NCI-H1417 (cell line): ENCODE measurements at places on chromosomes 12 and 14.

- peak; percentile 16 for DNase-seq
These were observed 238.5 kb downstream of the GPHN start for GRCh38 chr14:66746316-66747006.

DNA sequence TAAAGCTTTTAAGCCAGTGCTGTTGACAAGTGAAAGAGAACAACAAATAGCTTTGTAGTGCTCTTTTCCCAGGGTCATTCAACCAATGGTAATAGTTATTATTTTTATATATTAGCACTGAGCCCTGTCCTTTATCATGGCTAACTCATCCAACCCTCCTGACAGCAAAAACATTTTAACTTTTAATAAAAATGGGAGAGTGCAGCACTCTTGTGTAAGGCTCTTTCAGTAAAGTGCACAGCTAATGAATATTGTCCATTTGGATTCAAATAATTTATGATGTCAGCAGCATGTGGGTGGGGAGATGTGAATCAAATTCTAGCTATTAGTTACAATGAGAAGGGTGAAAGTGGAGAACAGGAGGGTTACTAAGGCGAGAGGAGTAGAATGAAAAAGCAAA lies 185.7 kb downstream of the SOX5 start:
- no peak for DNase-seq

GRCh38 chr14:33922125-33922524 lies 28.7 kb downstream of the EGLN3 start:
- DNase-seq, result no peak

- no peak for DNase-seq
These were observed 451.6 kb downstream of the TRHDE start for GRCh38 chr12:72723732-72724131.

DNA sequence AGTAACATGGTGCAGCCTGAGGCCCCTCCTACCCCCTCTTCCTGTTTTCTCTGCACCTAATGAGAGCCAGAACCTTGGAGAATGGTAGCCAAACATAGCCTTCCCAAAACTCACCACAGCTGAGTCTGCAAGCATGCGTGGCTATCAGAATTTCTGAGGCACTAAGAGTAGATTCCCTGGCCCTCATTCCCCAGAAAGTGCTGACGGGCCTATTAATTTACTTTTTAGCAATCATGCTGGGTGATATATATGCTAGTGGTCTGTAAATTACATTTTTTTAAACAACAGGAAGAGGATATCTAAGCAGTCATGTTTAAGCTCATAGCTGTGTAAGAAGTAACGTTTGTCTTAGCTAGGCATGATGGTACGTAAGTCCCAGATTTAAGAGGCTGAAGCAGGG lies 30.4 kb downstream of the KANSL2 start:
- DNase-seq, result no peak

GRCh38 chr12:99768758-99769157 lies 121.2 kb downstream of the GARIN6 start:
- DNase-seq, result no peak

GRCh38 chr12:79591988-79592387 lies 98.8 kb downstream of the PAWR start:
- no peak for DNase-seq

DNA sequence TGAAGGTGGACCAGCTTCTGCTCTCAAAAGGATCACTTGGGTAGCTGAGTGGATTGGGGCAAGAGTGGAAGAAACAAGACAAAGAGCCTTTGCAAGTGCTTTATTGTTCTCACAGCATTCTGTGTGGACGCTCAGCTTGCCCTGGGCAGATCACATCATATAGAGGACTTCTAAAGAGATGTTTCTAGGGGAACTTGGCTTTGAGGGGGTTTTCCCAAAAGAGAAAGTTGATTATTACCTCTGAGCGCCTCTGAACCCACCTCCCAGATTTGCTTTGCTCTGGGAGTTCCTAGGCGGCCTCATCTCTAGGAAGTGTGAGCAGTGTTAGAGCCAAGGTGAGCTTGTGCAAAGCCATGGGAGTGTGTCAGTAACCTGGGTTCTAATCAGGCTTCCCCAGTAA lies 81.7 kb downstream of the RIN3 start:
- no peak for DNase-seq

GRCh38 chr12:122982477-122982815 lies 2.0 kb downstream of the ARL6IP4 start:
- DNase-seq, result no peak

DNA sequence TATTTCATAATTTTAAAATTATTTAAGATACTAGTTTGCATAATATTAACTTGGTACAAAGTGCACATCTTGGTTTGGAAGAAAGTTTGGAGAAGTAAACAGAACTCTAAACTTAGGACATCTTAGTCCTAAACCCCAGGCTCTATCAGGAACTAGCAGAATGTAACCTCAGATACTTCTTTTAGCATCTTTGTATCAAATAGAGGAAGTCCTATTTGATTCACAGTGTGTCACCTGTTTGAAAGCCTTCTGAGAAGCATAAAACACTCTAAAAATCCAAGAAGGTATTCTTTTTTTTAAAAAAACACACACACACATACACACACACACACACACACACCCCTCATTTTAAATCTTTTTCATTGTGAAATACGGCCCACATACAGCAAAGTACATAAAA lies 12.0 kb upstream of the RNU6-7 start:
- DNase-seq, result no peak

DNA sequence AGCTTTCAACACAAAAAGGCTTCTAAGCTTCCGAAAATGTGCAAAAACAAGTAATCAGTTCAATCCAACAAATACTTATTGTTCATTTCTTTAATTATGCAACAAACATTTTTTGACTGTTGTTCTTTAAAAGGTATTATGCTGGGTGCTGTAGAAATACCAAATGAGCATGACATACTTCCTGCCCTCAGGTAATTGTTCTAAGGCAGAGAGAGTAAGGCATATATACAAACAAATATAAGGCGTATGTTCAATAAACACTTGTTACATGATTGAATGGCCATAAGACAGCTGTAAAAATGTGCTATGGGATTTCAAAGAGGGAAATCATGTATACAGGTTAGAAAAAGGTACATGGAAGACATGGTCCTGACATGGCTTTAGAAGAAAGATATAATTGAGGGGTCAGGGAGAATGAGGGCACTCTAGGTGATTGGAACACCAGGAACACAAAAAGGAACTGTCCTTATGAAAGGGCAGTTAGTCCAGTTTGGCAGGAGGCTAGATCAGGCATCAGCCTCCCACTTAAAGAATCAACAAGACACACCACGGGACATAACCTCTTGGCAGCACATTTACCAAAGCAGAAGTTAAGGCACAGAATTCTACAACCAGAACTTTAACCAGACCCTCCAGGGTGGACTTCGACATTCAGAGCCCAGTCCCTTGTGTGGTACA lies 135.8 kb upstream of the SCAF11 start:
- no peak for DNase-seq

DNA sequence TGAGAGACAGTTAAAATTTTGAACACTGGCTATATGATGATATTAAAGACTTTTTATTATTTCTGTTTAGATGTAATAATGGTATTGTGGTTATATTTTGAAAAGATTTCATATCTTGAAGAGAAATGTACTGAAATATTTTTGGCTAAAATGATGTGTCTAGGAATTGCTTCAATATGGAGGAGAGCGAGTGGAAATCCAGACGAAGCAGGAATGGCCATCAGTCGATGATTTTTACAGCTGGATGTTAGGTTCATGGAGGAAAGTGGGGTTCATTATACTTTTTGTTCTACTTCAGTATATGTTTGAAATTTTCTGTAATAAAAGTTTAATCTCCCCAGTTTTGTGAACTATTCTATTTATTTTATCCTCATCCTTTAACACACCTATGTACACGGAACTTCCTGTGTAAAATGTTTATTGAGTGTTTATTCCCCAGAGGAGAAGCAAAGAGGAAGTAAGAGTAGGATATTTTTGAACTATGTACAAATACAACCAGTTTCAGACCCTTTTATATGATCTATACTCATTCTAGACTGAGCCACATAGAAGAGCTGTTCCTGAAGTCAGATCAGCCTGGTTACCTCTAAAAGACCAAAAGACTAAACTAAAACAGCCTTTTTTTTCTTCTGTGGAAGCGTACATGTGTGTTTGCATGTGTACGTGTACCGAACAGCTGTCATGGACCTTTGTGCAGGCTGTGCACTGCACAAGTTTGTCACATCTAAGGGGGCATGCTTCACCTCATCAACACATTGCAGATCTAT lies 211.0 kb upstream of the NUDT4 start:
- DNase-seq, result no peak

- no peak for DNase-seq
These were observed 100.6 kb downstream of the DIO2 start for GRCh38 chr14:80110721-80111120.

DNA sequence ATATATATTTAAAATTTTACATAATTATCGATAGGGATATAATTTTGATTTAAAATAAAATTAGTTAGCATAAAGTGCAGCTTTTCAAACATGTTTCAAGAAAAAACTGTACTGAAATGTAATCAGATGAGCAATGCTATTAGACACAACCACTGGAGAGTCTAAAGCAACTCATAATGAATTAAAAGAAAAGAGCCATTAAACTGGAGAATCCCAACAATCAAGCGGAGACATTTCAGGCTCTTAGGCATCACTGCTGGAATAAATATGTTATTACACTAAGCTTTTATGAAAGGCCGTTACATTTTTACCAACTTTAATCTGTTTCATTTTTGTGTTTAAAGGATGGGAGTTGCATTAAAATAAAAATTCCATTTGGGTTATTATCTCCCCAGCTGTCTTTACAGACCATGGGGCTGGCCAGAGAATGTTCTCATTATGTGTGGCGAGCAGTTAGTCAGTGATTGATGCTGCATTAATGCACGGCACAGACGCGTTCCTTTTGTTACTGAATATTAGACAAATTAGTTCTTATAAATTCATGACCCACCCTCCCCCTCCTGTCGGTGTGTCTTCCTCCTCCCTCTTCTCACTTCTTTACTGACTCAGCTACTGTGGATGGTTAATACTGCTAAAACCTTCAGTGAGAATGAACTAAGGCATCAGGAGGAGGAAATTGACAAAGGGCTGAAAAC lies 156.8 kb downstream of the PDZRN4 start:
- DNase-seq, result no peak

GRCh38 chr12:89707703-89708564 lies 704 bp downstream of the ATP2B1 start:
- peak; percentile 24 for DNase-seq

DNA sequence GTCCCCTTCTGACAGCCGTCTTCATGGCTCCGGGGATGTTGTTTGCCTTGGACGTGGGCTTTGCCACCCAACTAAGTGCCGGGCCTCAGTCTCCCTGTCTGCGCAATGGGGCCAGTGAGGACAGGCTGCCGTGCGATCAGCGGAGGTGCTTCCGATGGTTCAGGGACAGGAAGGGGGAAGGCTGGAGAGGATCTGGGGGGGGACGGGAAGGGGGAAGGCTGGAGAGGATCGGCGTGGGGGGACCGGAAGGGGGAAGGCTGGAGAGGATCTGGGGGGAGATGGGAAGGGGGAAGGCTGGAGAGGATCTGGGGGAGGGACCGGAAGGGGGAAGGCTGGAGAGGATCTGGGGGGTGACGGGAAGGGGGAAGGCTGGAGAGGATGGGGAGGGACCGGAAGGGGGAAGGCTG lies 3.4 kb downstream of the MMP17 start:
- peak; percentile 66 for DNase-seq

- DNase-seq, result no peak
These were observed 61.6 kb downstream of the SPPL3 start for GRCh38 chr12:120842595-120842994.

DNA sequence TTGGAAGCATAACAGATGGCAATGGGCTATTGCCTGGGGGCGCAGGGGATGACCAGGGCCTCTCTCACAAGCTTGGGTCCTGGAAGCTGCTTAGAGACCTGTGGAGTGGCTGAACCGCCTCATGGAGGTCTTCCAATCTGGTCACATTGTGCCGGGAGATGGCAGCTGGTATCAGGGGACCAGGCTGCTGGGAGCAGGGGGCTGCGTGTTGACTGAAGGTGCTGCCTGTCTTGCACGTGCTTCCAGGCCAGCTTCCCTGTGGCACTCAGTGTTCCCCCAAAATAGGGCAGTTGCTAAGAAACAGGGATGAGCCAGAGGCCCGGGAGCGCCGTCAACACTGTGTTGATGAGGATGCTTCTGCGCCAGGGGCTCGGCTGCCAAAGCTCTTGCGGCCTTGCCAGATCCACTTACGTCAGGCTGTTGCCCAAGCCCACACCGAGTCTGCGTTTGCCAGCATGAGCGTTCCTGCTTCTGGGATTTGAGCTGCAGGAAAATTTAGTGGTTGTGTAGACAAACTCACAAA lies 39.8 kb downstream of the ELK3 start:
- DNase-seq, result no peak

DNA sequence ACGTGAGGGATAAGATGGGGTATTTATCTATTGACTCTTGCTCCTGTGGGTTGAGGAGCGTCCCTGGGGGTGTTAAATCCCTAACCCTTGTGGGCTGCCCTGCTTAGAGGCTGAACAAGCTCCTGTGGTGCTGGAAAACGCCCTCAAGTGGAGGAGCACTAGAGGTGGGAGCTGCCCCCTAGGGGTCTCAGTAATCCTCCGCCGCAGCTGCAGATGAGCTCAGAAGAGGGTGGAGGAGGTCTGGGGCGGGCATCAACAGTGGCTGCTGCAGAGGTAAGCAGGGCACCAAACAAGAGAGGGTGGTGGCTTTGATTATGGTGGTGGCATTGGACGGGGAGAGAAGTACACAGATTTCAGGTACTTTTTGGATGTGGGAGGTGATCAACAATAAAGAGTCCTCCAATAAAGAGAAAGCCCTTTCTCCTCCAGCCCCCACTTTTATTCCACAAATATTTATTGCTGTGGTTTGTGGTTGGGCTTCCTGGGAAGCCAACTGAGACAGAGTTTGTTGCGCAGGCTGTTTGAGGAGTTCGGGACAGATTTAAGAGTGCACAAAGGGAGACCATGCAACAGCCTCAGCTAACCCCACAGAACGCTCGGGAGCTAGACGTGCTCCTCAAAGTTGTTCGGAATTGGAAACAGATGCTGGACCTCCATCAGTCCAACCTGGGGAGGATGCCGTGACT lies 179.9 kb downstream of the ADCK1 start:
- DNase-seq, result no peak

DNA sequence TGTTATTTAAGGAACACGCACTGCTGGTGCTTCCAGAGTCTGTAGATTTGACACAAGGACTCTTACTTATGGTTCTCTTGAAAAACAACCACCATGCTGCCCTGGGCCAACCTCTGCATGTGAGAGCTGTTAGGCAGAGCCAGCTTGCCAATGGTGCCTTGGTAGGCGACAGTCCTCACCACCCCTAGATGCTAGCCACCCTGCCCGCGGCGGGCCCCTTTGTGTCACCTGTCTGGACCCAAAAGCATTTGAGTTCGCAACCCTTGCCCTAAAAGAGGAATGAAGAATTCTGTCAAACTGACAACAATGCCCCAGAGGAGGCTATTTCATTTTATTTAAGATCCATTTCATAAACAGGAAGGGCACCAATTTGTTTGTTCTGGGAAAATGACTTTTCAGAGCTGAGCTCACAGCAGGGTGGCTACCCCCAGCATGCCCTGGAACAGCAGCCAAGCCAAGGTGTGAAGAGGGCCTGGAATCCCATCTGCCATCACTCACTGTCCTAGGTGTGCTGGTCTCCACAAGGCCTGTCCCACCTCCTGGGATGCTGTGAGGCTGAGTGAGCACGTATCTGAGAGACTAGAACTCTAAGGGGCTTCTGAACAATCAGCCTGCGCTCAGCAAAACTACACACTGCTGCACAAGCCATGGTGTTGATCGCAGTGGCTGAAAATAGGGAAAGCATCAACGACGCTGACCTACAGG lies 63.8 kb upstream of the FZD10 start:
- no peak for DNase-seq

- DNase-seq, result no peak
These were observed 13.7 kb downstream of the SPRYD3 start for GRCh38 chr12:53065470-53065869.

GRCh38 chr14:88289996-88290395 lies 33.1 kb downstream of the KCNK10 start:
- no peak for DNase-seq
